Umbilical cord (tissue), 2 donors: ENCODE measurements at places on chromosomes 2 and 18.

DNA sequence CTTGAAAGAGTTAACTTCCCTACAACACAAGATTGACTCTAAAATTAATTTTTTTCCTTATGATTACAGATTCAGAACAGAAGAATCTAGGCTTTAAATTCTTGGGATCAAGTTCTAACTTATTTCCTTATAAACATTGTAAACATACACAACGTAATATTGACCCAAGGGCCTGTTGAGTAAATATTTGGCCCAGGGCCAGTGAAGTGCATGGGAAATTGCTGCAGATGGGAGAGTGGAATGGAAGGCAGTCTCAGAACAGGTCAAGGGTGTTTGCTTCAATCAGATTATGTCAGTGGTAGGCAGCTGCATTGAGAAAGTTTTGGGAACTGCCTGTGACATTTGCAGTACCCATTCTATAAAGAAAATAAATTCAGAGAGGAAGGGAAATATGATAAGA, 137.6 kb downstream of the MYO1B start:
- no peak for DNase-seq

- no peak for DNase-seq
These were observed 88.7 kb downstream of the HDAC4 start for GRCh38 chr2:239312081-239312511.

DNA sequence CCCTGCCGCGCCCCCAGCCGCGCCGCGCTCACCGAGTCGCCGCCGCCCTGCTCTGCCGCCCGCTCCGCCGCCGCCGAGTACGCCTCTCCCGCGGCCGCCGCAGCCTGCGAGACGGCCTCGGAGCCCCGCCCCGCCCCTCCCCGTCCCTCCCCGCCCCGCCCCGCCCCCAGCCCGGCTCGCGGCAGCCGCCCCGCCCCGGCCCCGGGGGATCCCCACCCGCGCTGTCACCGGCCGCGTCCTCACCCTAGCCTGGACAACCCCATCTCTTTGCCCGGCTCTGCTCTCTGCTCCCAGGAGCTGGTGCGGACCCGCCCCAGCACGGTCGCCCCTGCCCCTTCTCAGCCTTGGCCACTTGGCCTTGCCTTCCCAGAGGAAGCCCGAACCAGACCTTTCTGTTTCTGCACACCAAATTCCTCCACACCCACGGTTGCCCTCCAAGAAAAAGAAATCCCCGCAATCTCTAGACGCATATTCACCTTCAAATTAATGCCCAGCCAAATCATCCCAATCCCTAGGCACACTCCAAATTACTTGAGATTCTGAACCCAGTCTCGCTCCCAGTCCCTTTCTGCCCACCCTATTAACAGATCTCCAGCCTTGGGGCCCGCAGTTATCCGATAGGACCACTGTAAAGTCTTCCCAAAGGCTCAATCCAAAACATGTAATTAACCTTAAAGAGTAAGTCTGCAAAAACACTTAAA, at the start of gene CYRIA:
CYRIA (minus strand) TSS at position 87 of the 701 bp plus-strand sequence. CDS start 77,715 bp downstream, outside the sequence.
- DNase-seq, result no peak

GRCh38 chr2:128377071-128377910, 58.6 kb upstream of the HS6ST1 start:
- no peak for DNase-seq

- no peak for DNase-seq
These were observed 342.9 kb downstream of the PARD3B start for GRCh38 chr2:204888222-204888621.

GRCh38 chr2:24920809-24921441, 888 bp upstream of the ADCY3 start:
- DNase-seq, result no peak

GRCh38 chr2:183665425-183665824, 541.2 kb downstream of the NUP35 start:
- DNase-seq, result no peak

- DNase-seq, result peak; percentile 53
These were observed 11.2 kb downstream of the ZNF142 start for GRCh38 chr2:218648088-218648786.

GRCh38 chr2:71596011-71596410, 142.7 kb downstream of the DYSF start:
- DNase-seq, result peak; percentile 19

DNA sequence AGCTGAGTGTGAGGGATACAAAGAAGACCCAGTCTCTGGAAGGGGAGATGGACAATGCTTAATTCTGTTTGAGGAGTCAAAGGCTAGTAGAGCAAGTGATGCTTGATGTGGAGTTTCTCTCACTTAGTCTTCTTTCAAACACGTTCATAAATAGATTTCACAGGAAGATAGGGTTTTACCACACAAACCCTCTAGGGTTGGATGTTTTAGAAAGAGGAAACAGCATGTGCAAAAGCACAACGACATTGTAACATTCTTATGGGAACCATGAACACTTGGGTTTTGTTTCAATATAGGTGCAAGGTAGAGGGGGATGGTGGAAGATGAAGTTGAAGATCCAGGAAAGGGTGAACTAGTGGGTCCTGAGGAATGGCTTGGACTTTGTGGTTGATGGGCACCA, 10.8 kb upstream of the EFEMP1 start:
- DNase-seq, result no peak

- DNase-seq, result no peak
These were observed 44.0 kb upstream of the PDCL3 start for GRCh38 chr2:100518801-100519200.

DNA sequence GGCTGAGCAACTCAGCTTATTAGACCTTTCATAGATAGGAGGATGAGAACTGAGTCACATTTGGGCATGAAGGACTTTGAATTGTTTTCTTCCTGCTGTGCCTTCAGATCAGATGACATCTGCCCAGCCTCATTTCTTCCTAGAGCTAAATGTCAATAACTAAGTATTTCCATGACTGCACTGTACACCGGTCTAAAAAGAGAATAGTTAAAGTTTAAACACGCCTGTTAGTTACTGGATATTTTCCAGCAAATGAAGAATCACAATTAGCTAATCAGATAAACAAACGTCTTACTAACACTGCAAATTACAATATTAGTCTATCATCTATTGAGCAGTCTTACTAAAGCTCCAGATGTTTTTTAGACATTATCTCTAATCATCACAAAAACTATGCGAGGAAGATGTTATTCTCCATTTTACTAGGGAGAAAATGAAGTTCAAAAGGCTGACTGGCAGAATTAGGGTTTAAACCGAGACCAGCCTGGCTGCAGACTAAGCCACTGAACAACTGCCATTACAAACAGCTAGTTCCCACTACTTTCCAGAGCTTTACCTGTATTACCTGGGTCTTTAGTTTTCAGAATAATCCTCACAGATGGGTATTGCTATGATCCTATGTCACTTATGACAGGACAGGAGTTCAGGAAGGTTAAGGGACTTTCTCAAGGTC, 69.4 kb upstream of the ZNF397 start:
- no peak for DNase-seq

DNA sequence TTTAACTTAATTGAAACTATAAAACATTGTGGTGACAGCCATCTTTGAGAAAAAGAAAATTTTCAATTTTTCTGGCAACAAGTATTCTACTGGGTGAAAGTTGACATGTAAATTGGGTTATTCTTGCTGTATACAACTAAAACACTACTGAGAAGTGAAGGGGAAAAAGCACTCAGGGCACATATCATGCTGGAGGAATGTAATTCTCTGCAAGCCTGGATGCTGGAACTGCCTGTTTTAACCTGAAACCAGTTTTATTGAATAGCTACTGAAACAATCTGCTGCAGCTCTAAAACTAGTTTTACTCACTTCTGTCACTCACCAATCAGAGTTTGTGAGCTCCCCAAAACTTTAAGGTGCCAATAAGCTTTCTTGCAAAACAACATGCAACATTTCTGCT, 1136.0 kb downstream of the LRP1B start:
- no peak for DNase-seq

- DNase-seq, result peak; percentile 48
These were observed at the start of gene DQX1 for GRCh38 chr2:74525717-74526648. Gene DQX1 (minus strand): TSS chr2:74526231. CDS start chr2:74525729, 502 bp downstream.

GRCh38 chr2:41896186-41896846, 151.5 kb upstream of the PKDCC start:
- DNase-seq, result peak; percentile 92

DNA sequence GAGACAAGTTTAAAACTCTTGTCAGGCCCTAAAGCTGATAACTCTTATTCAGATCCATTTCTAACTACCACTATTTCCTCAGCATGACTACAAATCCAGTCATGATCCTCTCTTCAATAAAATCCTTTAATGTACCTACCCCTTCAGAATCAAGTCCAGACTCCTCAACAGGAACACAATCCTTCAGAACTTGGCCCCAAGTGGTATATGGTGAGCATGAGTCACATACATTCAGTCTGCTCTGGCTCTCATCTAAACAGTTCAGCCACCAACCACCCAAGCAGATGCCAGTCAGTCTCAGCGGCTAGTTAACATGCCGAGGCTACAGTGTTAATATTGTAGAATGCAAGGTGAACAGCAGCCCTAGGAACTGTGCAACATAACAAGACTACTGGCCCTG, 9.7 kb downstream of the LMAN2L start:
- DNase-seq, result no peak

- no peak for DNase-seq
These were observed 204.8 kb downstream of the TSN start for GRCh38 chr2:121960251-121960650.

GRCh38 chr2:60368456-60368855, 185.0 kb downstream of the BCL11A start:
- DNase-seq, result no peak

GRCh38 chr2:94985636-94986035, 39.9 kb upstream of the MAL start:
- no peak for DNase-seq

DNA sequence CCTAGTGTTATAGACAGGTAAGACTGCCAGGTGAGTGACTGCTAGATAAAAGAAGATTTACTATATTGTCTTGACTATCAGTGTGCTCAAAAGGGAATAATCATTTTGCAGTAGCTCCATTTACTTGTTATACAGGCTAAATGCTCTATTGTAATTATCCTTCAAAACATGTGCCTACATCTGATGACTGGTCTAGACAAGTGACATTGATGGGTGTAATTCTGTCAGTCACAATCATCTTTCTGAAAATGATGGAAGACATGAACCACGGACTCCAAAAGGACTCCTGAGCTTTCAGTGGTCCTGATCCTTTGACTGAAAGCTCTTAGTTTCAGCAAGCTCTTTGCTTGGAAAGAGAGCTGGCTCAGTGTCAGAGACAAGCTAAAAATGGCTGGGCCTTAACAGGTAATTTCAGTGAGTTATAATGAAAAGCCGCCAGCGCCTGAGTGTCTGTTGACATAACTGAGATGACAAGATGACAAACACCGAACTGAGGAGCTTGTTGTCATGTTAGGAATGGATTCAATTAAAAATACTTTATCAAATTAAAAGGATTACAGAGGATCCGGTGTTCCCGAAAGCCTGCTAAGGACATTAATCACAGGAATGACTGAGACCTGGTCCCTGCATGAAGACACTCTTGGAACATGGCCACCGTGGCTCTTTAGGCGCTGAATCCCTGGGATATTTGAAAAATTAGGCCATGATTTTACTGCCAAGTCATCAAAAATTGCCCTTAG, 141.7 kb downstream of the CMPK2 start:
- DNase-seq, result peak; percentile 1
